Renal pelvis (tissue), 12 donors: ENCODE measurements at places on chromosomes 1 and 21. TPM values are rescaled to one million over a fixed set of nuclear protein-coding genes. Genes with fewer than 3 reads are reported as not detected.
A peak's percentile ranks its signal among the peaks of the same experiment; 100 is the strongest.

DNA sequence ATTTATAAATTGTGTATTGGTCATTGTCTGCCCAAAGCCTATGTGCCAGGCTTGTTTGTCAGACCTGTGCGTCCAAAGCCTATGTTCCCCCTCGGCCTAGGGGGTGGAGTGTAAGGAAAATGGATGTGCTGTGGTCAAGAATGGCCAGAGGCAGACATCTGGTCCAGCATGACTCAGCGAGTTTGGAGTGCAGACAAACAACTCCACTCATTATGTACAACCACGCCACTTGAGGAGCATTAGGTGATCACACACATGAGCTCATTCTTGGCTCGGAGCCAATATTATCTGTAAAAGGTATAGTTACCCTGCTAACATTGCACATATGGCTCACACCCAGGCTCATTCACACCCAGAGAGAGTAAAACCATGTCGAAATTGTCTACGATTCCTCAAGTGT is 1047.6 kb upstream of the ADGRL4 start:
- DNase-seq: no peak

DNA sequence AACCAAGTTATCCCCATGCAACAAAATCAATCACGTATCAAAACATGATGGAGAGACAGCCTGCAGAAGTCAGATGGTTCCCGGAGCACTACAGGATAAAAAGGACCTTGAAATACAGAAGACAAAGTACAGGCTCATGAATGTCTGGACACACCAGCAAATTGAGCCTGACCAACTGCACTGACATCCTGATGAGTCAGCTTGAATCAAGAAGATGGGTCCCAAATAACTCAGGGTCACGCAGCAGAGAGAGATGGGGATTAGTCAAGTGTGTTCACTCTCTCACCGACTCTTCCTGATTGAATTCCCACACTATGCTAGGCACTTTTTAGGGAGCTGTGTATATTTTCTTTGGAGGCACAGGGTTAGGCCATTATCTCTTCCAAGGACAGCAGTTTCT is 71.1 kb upstream of the DIRAS3 start:
- no peak for DNase-seq

DNA sequence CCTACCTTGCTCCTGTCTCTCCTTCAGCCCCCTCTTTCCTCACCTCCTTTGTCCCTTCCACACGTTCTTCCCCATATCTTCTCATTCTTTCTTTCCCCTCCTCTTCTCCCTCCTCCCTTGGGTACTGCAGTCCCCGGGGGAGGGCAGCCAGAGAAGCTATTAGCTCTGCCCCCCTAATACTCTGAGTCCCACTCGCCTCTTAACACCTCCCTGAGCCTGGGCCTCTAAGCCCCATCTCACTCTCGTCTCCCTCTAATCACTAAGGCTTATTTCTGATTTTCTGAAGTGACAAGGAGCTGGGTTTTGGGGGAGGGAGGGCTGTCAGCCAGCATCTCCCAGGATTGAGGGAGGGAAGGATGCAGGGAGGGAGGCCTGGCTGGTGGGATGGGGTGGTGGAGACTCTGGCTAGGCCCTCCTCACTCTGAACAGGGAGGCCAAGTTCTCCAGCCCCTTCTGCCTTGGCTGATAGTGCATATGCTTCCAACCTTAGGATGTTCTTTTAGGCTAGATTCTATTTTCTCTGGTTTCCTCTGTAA is 25.6 kb upstream of the DMBX1 start:
- DNase-seq: no peak

DNA sequence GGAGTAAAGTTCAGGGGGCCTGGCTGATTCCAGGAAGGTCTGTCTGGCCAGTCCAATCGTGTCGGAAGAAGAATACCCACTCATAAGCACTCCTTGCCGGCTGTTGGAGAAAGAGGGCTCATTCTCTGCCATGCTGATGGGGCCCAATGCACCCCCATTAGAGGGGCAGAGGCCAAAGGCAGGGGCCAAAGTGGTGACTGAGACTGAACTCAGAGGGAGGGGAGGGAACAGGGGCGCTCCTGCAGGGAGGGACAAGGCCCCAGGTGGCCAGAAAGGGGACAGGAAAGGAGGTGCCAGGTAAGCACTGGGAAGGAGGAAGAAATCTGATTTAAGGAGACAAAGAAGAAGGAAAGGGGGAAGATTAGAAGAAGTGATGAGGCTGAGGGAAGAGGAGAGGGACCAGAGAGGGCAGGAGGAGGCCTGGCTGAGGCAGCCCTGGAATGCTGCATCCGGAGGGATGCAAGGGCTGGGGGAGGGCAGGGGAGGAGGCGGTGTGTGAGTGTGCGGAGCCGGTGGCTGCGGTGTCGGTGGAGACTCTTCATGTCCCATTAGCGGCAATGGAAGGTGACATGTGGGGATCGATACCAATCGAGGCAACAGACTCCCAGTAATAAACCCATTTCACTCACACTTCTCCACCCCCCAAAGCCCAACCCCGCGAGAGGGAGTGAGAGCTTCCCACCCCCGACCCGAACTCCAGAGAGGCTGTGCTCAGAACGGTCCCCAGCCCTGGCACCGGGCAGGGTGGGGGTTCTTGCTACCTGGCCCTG is 12.0 kb upstream of the ETV3L start:
- no peak for DNase-seq

- DNase-seq: no peak
Observed at GRCh38 chr21:28253338-28253737, 739.3 kb downstream of the LTN1 start.

DNA sequence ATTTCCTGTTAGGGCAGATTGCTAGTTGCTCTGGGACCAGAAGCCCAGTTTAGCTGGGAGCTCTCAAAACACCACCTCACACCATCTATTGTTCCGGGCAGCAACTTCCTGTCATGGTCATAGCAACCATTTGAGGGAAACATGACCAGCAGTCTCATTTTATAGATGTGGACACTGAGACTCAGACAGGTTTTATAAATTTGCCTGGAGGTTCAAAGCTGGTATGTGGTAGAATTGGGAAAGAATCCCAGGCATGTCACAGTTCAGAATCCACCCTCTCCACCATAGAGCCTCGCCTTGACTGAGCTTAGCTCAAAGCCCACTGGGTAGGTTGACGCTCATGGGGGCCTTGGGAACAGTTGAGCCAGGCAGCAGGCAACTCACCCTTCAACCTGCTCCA is 14.0 kb upstream of the TRIM67 start:
- DNase-seq: no peak

- DNase-seq: no peak
Observed at GRCh38 chr1:64005801-64006200, 197.6 kb upstream of the UBE2U start.

DNA sequence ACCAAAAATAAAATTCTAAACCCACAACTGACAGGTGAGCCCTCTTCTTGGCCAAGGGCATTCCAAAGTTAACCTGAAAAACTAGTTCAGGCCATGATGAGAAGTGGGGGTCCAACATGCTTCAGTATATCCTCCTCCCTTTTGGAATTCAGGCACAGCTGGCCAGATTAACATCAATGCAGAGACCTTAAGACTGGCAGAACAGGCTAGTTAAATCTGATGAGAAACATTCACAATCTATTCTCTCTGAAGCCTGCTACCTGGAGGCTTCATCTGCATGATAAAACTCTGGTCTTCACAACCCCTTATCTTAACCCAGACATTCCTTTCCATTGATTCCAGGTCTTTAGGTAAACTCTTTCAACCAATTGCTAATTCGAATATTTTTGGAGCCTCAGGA is 26.7 kb upstream of the ZBTB8B start:
- DNase-seq: no peak

- no peak for DNase-seq
Observed at GRCh38 chr1:157166590-157166989, 28.4 kb upstream of the ETV3 start.

GRCh38 chr1:57033222-57034001 is 67.6 kb upstream of the C8B start:
- DNase-seq: no peak

GRCh38 chr1:109901524-109902145 is 9.0 kb upstream of the CSF1 start:
- DNase-seq: no peak

GRCh38 chr1:11759791-11760190 is 2.2 kb upstream of the C1orf167 start:
- DNase-seq: no peak

DNA sequence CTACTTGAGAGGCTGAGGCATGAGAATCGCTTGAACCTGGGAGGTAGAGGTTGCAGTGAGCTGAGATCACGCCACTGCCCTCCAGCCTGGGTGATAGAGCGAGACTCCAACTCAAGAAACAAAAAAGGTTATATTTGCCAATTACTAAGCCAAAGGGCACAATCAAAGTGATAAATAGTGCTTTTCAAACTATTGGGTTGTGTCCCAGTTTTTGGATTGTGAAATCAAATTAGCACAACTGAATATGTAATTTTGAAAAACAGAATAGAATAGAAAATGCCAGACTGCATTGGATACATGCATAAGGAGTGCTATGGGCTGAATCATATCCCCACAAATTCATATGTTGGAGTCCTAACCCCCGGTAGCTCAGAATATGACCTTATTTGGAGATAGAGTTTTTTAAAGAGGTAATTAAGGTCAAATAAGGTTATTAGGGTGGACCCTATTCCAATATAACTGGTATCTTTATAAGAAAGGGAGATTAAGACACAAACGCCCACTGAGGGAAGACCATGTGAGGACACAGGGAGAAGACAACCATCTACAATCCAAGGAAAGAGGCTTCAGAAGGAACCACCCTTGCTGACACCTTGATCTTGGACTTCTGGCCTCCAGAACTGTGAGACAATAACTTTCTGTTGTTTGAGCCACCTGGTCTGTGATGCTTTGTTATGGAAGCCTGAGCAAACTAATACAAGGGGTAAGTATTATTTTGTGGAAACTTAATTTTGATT is 42.9 kb upstream of the HUNK start:
- DNase-seq: no peak

DNA sequence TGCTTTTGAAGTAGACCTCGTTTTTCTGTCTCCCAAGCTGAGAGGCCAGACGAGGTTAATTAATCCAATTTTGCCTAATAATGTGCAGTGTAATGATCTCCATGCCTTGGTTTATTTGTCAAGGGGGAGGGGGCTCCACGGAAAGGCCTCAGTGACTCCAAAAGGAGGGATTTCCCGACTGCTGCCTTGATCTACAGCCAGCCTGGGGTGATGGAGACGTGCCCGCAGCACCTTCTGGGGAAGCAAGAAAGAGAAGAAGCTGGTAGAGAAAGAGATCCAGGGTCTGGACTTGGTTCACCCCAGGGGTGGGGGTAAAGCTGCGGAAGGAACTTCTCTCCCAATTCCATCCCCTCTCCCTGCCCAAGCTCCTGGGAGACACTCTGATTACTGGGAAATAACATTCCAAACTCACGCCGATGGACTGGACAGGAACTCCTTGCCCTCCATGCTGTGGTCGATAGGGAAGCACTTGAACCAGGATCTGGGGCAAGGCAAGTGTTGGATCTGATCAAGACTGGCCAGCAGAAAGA is 44.1 kb upstream of the SIM2 start:
- DNase-seq: no peak

GRCh38 chr1:10724948-10725847 is 71.2 kb downstream of the CASZ1 start:
- DNase-seq: peak; percentile 73

GRCh38 chr1:11898086-11898785 is 28.0 kb downstream of the KIAA2013 start:
- no peak for DNase-seq

DNA sequence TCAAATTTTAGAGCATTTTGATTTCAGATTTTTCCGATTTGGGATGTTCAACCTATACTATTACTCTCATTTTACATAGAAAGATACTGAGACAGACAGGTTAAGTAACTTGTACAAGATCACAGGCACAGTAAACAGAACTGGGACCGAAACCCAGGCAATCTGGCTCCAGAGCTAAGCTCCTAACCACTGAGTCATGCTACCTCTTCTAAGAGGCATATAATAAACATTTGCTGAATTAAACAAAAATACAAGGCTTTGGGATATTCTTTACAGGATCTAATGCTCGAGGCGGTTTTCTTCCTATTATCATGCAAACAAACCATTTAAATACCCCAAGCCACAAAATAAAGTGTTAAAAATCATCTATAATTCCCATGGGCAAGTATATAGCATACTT is 50.3 kb downstream of the MCOLN2 start:
- DNase-seq: no peak

- DNase-seq: no peak
Observed at GRCh38 chr1:158037866-158038359, 44.5 kb downstream of the KIRREL1 start.

GRCh38 chr1:154501423-154502065 is 475 bp upstream of the TDRD10 start:
- DNase-seq: no peak

DNA sequence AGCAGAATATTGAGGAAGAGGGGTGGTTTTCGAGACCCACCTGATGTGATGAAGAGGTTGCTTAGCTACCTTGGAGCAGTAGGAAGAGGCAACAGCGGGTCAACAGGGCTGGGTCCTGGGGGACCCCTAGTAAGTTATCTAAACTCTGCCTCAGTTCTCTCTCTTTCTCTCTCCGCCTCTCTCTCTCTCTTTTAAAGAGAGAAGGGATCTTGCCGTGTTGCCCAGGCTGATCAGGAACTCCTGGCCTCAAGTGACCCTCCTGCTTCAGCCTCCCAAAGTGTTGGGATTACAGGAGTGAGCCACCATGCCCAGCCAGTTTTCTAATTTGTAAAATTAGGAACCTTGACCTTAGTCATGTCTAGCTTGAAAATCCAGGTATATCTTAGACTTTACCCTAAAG is 77.9 kb downstream of the C1orf21 start:
- DNase-seq: no peak

DNA sequence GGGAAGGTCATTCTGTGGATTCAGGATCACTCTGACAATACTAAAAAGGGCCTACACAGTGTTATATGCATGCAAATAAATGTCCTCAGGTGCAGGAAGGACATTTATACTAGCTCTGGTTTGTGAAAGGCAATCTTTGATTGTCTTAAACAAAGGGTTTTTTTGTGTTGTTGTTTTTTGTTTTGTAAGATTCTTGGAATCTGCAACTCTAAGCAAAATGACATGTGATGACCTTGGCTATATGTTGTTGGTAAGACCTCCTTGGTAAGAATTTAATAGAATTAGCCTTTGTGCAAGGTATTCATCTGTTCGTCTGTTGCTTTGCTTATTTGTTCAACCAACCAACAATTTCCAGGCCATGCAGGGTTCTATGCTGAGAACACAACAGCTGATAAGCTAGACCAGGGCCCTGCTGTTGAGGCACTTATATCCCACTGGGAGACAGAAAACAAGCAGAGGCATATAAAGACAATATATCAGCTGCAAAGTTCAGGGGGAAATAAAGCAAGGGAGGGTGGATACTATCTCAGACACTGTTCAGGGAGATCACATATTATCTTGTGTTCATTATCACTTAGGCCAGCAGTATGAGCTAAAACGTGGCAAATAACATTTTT is 60.3 kb downstream of the FH start:
- DNase-seq: no peak

GRCh38 chr1:36352910-36353878 is 29.7 kb upstream of the EVA1B start:
- no peak for DNase-seq

Gene MRAP
- polyA plus RNA-seq: not detected

Gene OR2M4
- 0.08 TPM for polyA plus RNA-seq

Gene FCRL6
- 0.67 TPM for polyA plus RNA-seq

Gene RNU5D-1
- not detected for polyA plus RNA-seq

Gene LAX1
- 0.07 TPM for polyA plus RNA-seq

Gene GPX7
- polyA plus RNA-seq: 86.1 TPM

Gene PROK1
- polyA plus RNA-seq: not detected

Gene FCRLB
- 5.4 TPM for polyA plus RNA-seq

Gene C1orf115
- polyA plus RNA-seq: 28.3 TPM

Gene MX2
- 2.4 TPM for polyA plus RNA-seq

Gene CYP4Z1
- polyA plus RNA-seq: 0.43 TPM

Gene ITGB2
- 12.4 TPM for polyA plus RNA-seq

Gene UTS2
- polyA plus RNA-seq: not detected

Gene CALML6
- polyA plus RNA-seq: 0.56 TPM

Gene LY9
- polyA plus RNA-seq: 0.07 TPM

Gene CLCNKB
- polyA plus RNA-seq: 29.4 TPM

Gene ROR1
- 28.9 TPM for polyA plus RNA-seq

Gene E2F2
- polyA plus RNA-seq: 4.8 TPM

Gene CFHR3
- 0.09 TPM for polyA plus RNA-seq
